ENCODE measurements at places on chromosomes 3 and 15.
A peak's percentile ranks its signal among the peaks of the same experiment; 100 is the strongest.

DNA sequence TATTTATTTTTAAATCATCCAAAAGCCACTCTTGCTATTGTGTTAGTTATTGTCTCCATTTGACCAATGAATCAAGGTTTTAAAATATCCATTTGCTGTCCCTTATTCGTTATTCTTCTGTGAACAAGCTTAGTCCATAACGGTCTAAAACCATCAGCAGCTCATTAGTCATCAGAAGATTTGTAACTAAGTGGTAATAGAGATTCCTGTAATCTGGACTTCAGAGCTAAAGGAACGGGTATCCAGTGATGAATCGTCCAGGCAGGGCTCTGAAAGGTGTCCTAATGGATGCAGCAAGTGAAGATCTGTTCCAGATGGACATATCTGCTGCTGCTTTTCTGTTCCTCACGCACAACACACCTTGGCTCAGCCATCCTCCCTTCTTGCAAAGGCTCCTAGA is 362.7 kb upstream of the CFAP20DC start:
- DNase-seq: no peak

GRCh38 chr3:147336543-147337278 is 69.6 kb downstream of the ZIC4 start:
- no peak for DNase-seq

DNA sequence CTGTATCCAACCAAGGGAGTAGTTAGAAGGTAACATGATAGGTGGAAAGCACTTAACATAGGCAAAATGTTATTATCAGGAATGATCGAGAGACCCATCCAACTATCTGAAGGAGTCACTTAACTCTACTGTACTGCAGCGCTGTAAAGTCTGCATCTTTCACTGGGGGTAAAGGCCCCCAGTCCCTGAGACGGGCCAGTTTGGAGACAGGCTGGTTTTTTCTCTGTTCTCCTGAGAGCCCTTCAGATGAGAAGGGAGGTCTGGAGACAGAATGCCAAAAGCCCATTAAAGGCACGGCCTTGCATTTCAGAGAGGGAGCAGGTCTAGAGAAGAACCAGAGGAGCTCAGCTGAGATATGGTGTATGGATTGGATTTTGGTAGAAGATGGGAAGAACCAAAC is 71.3 kb upstream of the CGNL1 start:
- no peak for DNase-seq

DNA sequence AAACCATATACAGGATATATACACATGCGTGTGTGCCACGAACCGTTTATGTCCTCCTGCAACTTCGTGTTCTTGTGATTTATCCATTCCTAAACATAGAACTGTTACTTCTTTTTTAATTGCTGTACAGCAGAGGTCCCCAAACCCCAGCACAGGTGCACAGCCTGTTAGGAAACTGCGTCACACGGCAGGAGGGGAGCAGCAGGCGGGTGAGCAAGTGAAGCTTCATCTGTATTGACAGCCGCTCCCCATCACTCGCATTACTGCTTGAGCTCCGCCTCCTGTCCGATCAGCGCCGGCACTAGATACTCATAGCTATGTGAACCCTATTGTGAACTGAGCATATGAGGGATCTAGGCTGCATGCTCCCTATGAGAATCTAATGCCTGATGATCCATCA is 34.9 kb upstream of the NRROS start:
- peak; percentile 47 for DNase-seq

DNA sequence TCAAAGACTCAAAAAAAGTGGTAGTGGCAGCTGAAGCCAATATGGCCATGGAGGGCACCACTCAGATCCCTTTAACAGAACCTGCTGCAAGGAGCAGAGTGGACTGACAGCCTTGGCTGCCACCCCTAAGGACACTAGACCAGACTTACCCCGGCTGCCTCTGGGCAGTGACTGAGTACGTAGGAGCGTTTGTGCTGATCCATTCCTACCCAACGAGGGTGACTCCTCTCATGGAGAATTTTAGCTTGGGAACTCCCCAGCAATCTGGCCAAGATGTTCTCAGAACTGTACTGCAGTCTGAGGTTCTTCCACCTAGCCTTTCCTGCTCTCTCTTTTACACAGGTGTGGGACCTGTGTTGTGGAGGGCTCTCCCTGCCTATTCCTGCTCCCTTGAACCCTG is 22.1 kb downstream of the CLEC3B start:
- no peak for DNase-seq

Measured in stimulated activated CD4-positive, alpha-beta T cell treated with anti-CD3 and anti-CD28 coated beads, Interleukin-4, amount 100 ng/mL, for 24 hours (primary cell).